Fibroblast of lung (primary cell): ENCODE measurements at places on chromosomes 11 and 22. TPM values are rescaled to one million over a fixed set of nuclear protein-coding genes. Genes with fewer than 3 reads are reported as not detected.
A peak's percentile ranks its signal among the peaks of the same experiment; 100 is the strongest.

OR52I2 gene
- not detected in 2 replicates for total RNA-seq

GRCh38 chr11:128195057-128195751 lies 392.2 kb downstream of the ETS1 start:
- H3K4me1 ChIP-seq = no peaks in the 10 kb centered on the region
- H3K4me3 ChIP-seq = no peak overlapping the region
- DNase-seq = no peak
- H3K27ac ChIP-seq = no peak overlapping the region
- H3K27me3 ChIP-seq = no peaks in the 10 kb centered on the region

CAPRIN1 gene
- 181 and 220 TPM in 2 replicates for total RNA-seq

- no peaks in the 10 kb centered on the region for H3K27me3 ChIP-seq
- H3K27ac ChIP-seq = peak within 1 kb of the TSS; percentile 94
- no peaks in the 10 kb centered on the region for H3K36me3 ChIP-seq
These were observed at the start of gene RDX for GRCh38 chr11:110296226-110297075. Gene RDX, minus strand, starts transcription at chr11:110296614. Its CDS starts 16,922 bp downstream, at chr11:110279692.

SCGB1C1 gene
- total RNA-seq = not detected in 2 replicates

DNA sequence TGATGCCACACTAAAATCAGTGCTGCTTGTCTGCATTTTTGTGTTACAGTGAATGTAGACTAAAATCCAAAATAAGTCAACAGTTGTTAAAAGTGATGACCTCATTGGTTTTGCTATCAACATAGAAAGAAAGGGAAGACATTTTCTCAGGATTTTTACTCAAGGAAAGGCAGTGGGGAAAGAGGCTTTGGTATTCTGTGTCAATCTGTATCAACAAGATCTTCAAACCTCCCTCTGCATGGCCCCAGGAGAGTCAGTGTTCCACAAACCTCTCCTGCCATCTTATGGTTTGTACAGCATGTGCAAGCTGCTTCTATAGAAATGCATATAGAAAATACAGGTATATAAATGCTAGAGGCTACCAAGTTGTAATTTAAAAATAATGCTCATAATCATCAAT lies 13.8 kb upstream of the OR51M1 start:
- peaks cover 14% of the 10 kb centered on the region for H3K4me1 ChIP-seq
- no peaks in the 10 kb centered on the region for H3K27me3 ChIP-seq
- no peak overlapping the region for H3K4me3 ChIP-seq

DNA sequence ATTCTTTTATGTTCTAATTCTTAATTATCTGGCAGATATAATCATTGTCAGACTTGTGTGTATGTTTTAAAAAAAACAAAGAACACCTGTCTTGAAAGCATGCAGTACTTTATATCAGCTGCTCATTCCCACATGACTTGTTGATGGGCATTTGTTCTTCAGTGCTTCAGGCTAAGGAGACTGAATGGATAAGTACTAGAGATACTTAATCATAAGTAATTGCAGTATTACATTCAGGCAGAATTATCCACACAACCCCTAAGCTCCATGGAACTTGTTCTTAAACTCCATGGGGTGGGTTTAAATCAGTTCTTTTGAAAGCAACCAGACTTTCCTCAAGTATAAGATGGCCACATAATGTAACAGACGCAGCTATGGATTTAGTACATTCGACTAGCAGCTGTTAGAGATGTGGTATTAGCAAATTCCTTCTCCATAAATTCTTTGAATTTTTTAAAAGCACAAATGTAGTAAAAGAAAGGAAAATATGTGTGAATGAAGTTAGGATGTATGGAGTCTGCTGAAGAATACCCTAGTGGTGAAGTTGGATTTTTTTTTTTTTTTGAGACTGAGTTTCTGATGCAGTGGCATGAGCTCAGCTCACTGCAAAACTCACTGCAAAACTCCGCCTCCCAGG lies 3.0 kb downstream of the JAM3 start:
- no peak overlapping the region for H3K4me3 ChIP-seq
- DNase-seq = peak; percentile 23
- no peaks in the 10 kb centered on the region for H3K27me3 ChIP-seq

- H3K4me1 ChIP-seq = peaks cover 6% of the 10 kb centered on the region
- H3K4me3 ChIP-seq = no peak overlapping the region
- no peaks in the 10 kb centered on the region for H3K27me3 ChIP-seq
- no peaks in the 10 kb centered on the region for H3K36me3 ChIP-seq
These were observed 12.9 kb upstream of the SLC43A3 start for GRCh38 chr11:57439786-57440185.

- H3K4me1 ChIP-seq = no peaks in the 10 kb centered on the region
- no peaks in the 10 kb centered on the region for H3K27me3 ChIP-seq
- H3K4me3 ChIP-seq = no peak overlapping the region
- H3K36me3 ChIP-seq = no peaks in the 10 kb centered on the region
- no peak overlapping the region for H3K27ac ChIP-seq
- peak; percentile 5 for DNase-seq
These were observed 13.1 kb downstream of the OR5AK2 start for GRCh38 chr11:57001674-57002401.

DNA sequence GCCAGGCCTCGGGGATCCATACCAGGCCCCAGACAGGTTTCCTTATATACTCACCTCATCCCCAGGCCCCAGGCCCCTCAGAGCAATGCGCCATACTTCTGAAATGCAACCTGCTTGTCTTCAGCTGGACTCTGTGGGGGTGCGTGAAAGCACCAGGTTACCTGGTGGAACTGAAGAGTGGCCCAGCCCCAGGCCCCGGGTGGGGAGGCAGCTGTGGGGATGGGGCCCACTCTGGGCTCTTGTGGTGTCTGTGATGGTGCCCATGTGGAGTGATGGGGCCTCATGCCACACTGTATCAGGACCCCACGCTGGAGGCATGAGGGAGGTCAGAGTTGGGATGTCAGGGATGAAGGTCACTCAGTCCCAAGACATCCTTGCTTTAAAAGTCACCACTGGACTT lies 999.0 kb downstream of the BRD1 start:
- H3K27ac ChIP-seq = no peak overlapping the region
- no peaks in the 10 kb centered on the region for H3K4me1 ChIP-seq
- no peaks in the 10 kb centered on the region for H3K36me3 ChIP-seq
- H3K4me3 ChIP-seq = no peak overlapping the region
- DNase-seq = no peak
- no peaks in the 10 kb centered on the region for H3K27me3 ChIP-seq

APOBEC3H gene
- total RNA-seq = 0.26 and 1.3 TPM in 2 replicates

GRCh38 chr22:49965091-49966040 lies 4.8 kb downstream of the PIM3 start:
- peaks cover 25% of the 10 kb centered on the region for H3K36me3 ChIP-seq
- no peak overlapping the region for H3K27ac ChIP-seq
- H3K4me1 ChIP-seq = peaks cover 29% of the 10 kb centered on the region

GRCh38 chr11:128928400-128928799 lies 14.3 kb downstream of the TP53AIP1 start:
- no peak overlapping the region for H3K27ac ChIP-seq
- H3K36me3 ChIP-seq = no peaks in the 10 kb centered on the region
- no peaks in the 10 kb centered on the region for H3K4me1 ChIP-seq
- no peaks in the 10 kb centered on the region for H3K27me3 ChIP-seq
- no peak overlapping the region for H3K4me3 ChIP-seq

DNA sequence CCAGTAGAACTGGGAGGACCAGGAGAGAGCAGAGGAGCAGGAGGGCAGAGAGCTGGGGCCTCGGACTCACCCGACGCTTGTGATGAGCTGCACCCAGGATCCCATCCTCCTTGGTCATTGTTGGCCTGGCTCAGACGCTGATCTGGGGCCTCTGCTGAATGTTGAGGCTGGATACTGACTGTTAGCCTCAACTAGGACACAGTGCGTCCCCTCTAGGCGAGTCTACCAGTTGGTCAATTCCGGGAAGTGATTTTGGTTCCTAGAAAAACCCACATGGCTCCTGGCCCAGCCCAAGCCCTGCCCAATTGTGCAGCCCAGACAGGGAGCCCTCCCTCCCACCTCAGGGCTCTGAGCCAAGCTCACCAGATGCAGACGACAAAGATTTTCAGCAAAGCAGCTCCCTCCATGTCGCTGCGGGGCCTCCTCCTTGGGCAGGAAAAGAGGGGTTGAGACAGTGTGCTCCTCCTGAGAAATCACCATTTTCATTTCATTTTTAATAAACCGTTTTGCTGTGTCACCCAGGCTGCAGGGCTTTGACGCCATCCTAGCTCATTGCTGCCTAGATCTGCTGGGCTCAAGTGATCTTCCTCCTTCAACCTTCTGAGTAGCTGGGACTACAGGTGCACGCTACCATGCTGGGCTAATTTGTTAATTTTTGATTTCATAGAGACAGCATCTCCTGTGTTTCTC lies at the start of gene APOL4:
Gene APOL4 (minus strand): TSS at position 180 of the 690 bp plus-strand sequence. CDS start 75 bp downstream, at position 105.
- H3K4me1 ChIP-seq = peaks cover 4% of the 10 kb centered on the region
- no peaks in the 10 kb centered on the region for H3K27me3 ChIP-seq
- DNase-seq = peak; percentile 52

GRCh38 chr11:16223558-16223957 lies 132.8 kb downstream of the SOX6 start:
- no peak overlapping the region for H3K27ac ChIP-seq
- no peak for DNase-seq

- no peaks in the 10 kb centered on the region for H3K4me1 ChIP-seq
- no peak for DNase-seq
- no peaks in the 10 kb centered on the region for H3K36me3 ChIP-seq
These were observed 53.9 kb downstream of the GGTLC2 start for GRCh38 chr22:22698263-22698750.

DNA sequence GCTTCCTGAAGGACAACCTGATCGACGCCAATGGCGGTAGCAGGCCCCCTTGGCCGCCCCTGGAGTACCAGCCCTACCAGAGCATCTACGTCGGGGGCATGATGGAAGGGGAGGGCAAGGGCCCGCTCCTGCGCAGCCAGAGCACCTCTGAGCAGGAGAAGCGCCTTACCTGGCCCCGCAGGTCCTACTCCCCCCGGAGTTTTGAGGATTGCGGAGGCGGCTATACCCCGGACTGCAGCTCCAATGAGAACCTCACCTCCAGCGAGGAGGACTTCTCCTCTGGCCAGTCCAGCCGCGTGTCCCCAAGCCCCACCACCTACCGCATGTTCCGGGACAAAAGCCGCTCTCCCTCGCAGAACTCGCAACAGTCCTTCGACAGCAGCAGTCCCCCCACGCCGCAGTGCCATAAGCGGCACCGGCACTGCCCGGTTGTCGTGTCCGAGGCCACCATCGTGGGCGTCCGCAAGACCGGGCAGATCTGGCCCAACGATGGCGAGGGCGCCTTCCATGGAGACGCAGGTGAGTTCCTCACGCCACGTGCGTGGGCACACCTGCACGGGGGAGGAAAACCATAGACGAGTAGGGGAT lies 1.5 kb downstream of the BCR start:
- no peak for DNase-seq
- H3K27me3 ChIP-seq = no peaks in the 10 kb centered on the region
- H3K4me3 ChIP-seq = peak overlapping the region; percentile 65
- peaks cover 9% of the 10 kb centered on the region for H3K4me1 ChIP-seq

DNA sequence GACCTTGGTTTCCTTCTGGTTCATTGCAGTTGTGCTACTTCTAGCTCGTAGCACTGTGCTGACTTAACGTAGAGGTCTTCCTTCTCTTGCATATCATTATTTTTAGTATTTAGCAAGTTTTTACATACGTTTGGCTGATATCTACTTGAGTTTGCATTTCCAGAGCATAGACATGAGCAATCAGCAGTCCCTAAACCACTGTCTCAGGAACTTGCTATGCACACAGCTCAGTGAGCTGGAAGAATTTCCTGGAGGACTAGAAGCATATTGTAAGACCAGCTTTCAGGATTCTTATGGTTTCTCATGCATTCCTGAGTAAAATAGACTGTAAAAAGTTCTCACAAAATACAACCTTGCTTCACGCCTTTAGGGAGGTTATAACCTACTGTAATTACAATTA lies 226.7 kb upstream of the PDGFD start:
- DNase-seq = no peak
- H3K27ac ChIP-seq = no peak overlapping the region
- H3K4me3 ChIP-seq = no peak overlapping the region
- no peaks in the 10 kb centered on the region for H3K4me1 ChIP-seq

RIBC2 gene
- total RNA-seq = under 0.01 TPM in 1 of 2 replicates, not detected in the other

DNA sequence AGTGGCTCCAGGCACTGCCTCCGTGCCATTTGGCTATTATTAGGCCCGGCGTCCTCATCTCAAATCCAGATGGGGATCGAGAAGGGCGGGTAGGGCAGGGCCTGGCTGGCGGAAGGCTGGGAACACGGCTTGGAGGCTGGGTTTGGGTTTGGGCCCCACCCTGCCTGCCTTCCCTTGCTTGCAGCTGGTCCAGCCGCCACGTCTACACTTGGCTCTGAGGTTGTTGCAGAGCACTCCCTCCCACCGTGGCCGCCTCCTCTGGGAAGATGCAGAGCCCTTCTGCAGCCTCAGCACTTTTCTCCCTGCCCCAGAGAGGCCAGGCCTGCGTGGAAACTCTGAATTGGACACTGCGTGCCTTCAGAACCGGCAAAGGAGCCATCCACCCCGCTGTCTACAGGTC lies 5.2 kb upstream of the SMTN start:
- peaks cover 3% of the 10 kb centered on the region for H3K4me1 ChIP-seq
- DNase-seq = no peak
- no peak overlapping the region for H3K4me3 ChIP-seq
- H3K27me3 ChIP-seq = no peaks in the 10 kb centered on the region
- H3K36me3 ChIP-seq = no peaks in the 10 kb centered on the region

DNA sequence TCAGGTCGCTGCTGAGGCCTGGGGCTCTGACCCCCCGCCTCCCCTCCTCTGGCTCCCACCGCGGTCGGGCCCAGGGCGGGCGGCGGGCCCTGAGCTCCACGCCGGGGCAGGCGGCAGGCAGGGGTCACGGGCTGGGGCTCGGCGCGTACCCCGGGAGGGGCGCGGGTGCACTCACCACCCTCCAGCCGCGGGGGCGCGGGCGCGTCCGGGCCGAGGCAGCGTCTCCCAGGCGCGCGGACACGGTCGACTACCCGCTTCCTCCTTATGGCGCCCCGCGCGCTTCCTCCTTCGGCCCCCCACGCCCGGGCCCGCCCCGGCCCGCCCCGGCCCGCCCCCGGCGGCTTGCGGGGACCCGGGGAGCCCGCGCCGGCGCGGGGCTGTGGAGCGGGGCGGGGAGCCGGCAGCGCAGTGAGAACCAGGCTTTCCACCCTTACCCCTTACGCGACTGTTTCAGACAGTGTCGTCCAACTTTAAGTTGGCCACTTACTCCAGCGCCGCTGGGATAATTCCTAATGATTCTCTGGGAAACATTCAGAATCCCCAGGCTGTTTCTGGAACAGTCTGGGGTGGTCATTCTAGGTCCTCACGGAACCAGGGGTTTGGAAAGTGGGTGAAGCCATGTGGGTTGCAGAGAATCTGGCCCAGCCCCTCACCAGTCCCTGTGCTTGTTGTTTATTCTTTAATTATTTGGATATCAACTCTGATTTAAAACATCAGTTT lies at the start of gene BID:
Gene BID (minus strand): TSS at position 264 of the 720 bp plus-strand sequence. CDS start 24,353 bp downstream, outside the sequence.
- peaks cover 11% of the 10 kb centered on the region for H3K4me1 ChIP-seq
- DNase-seq = peak; percentile 30
- H3K4me3 ChIP-seq = peak within 1 kb of the TSS; percentile 43
- no peaks in the 10 kb centered on the region for H3K36me3 ChIP-seq
- no peak within 1 kb of the TSS for H3K27ac ChIP-seq

PRCP gene
- 46.5 and 107 TPM in 2 replicates for total RNA-seq

DRD4 gene
- 0.17 TPM in 1 of 2 replicates, not detected in the other for total RNA-seq

ARHGAP42 gene
- total RNA-seq = 8.7 and 13.4 TPM in 2 replicates

BTG4 gene
- total RNA-seq = under 0.01 and 0.33 TPM in 2 replicates

GRCh38 chr11:128714881-128715280 lies 21.0 kb downstream of the FLI1 start:
- H3K36me3 ChIP-seq = no peaks in the 10 kb centered on the region
- no peak overlapping the region for H3K27ac ChIP-seq
- H3K4me1 ChIP-seq = peaks cover 17% of the 10 kb centered on the region
- peak; percentile 100 for DNase-seq
- no peak overlapping the region for H3K4me3 ChIP-seq

- peaks cover 18% of the 10 kb centered on the region for H3K36me3 ChIP-seq
- no peaks in the 10 kb centered on the region for H3K4me1 ChIP-seq
- no peak overlapping the region for H3K4me3 ChIP-seq
- DNase-seq = peak; percentile 54
- peak overlapping the region; percentile 66 for H3K27ac ChIP-seq
These were observed 7.1 kb downstream of the PRPF19 start for GRCh38 chr11:60899046-60899936.

VSIG2 gene
- not detected in 2 replicates for total RNA-seq

AQP11 gene
- total RNA-seq = 7.4 and 11.2 TPM in 2 replicates
